Astrocyte of the spinal cord (primary cell): ENCODE measurements at places on chromosomes 3 and 15.

- no peak for DNase-seq
Observed at GRCh38 chr3:152549263-152549662, 280.5 kb downstream of the MBNL1 start.

- no peak for DNase-seq
Observed at GRCh38 chr3:106065831-106066230, 197.0 kb upstream of the CBLB start.

GRCh38 chr3:45269952-45270351 is 43.9 kb upstream of the TMEM158 start:
- DNase-seq, result no peak

GRCh38 chr3:171511450-171511849 is 51.2 kb upstream of the TNIK start:
- DNase-seq, result no peak

DNA sequence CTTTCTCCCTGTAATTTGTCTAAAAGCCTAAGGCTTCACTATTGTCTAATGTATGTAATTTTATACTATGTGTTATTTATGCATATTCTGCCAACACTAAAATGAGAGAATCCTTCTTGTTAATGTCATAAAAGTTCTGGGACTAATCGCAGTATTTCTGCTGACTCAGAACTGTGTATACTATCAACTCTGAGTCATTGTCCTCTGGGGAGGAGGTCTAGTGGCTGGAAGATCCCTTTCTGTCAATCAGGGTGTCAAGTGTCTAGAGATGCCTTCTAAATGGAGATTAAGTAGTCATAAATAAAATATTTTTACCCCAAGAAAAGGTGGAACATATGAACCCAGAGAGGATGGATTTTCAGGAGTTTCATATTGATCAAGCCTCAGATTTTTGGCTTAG is 473.4 kb downstream of the AGBL1 start:
- DNase-seq, result no peak

GRCh38 chr15:29071882-29072273 is 186.1 kb downstream of the APBA2 start:
- DNase-seq, result no peak

GRCh38 chr3:182925330-182925943 is 54.9 kb downstream of the DCUN1D1 start:
- no peak for DNase-seq

GRCh38 chr3:172580680-172581401 is 57.6 kb upstream of the TNFSF10 start:
- no peak for DNase-seq

GRCh38 chr3:33312361-33312760 is 35.1 kb downstream of the FBXL2 start:
- peak; percentile 37 for DNase-seq

- peak; percentile 22 for DNase-seq
Observed at GRCh38 chr3:126013751-126014156, 44.8 kb downstream of the ROPN1B start.

DNA sequence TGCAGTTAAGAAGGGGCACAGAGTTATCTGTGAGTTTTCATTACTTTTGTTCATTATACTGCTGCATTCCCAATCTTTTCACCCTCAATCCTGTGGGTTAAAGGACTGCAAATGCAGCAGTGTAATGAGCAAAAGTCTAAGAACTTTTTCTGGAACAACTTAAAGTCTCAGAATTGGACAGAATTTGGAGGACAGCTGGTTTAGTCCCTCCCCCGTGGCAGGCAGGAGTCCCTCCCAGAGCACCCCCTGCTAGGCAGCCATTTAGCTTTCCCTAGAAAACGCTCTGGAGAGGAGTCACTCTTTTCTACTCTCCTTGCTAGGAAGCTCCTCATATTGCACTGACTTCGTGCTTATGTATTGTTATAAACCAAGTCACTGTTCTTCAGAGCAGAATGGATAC is 156.3 kb upstream of the UBE2E1 start:
- peak; percentile 35 for DNase-seq

DNA sequence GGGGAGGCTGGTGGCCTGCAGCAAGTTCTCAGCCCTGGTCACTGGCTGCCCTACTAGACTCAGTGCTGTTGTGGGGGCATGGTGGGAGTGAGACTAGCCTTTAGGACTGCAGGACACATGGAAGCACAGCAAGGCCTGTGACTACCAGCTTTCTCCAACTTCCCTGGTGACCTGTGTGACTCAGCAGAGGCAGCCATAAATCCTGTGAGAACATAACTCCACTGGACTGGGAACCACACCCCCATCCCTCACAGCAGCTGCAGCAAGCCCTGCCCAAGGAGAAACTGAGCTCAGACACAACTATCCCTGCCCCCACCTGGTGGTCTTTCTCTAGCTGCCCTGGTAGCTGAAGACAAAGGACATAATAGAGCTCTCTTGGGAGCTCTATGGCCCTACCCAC is 111.3 kb downstream of the DCLK3 start:
- DNase-seq, result peak; percentile 54

GRCh38 chr3:29668728-29669127 is 387.9 kb downstream of the RBMS3 start:
- no peak for DNase-seq
